CD4-positive, alpha-beta T cell treated with Interleukin-1 beta for 1 hour (primary cell): ENCODE measurements at places on chromosomes 2 and 18.

- no peak for DNase-seq
These were observed 137.9 kb upstream of the PARD3B start for GRCh38 chr2:204407204-204408014.

- no peak for DNase-seq
These were observed 8.7 kb downstream of the CYRIA start for GRCh38 chr2:16656784-16657391.

- no peak for DNase-seq
These were observed 1433.2 kb upstream of the TMEFF2 start for GRCh38 chr2:193627927-193628272.

DNA sequence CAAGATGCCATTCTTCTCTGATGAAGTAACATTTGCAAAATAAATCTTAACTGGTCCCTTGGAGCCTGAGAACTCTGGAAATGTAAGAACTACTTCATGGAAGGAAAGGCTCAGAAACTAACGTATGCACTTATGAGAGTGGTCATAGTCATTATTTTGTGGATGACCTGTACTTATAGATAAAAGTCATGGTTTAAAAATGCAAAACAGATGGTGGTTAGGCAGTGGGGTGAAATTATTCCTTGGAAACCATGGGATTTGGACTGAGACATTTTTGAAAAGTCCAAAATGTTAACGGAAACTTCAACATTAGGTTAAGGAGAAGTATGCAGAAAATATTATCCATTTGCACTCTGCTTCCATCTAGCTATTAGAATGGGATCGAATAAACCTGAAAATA lies 223.0 kb downstream of the ICOS start:
- DNase-seq = no peak

DNA sequence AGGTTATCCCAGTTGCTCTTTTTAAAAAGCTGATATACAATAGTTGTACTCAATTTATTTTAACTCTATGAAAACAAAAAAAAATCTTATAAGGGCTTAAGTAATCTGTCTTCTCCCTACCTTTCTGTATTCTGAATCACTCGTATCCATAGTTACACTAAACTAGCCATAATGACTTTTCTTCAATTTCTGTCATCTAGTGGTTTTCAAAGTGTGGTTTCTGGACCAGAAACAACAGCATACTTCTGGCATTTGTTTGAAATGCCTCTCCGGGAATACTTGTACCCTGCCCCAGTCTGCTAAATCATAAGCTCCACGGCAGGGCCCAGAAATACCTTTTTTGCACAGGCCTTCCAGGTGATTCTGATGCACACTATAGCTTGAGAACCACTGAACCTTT lies 253.6 kb downstream of the LRRTM4 start:
- DNase-seq = no peak

DNA sequence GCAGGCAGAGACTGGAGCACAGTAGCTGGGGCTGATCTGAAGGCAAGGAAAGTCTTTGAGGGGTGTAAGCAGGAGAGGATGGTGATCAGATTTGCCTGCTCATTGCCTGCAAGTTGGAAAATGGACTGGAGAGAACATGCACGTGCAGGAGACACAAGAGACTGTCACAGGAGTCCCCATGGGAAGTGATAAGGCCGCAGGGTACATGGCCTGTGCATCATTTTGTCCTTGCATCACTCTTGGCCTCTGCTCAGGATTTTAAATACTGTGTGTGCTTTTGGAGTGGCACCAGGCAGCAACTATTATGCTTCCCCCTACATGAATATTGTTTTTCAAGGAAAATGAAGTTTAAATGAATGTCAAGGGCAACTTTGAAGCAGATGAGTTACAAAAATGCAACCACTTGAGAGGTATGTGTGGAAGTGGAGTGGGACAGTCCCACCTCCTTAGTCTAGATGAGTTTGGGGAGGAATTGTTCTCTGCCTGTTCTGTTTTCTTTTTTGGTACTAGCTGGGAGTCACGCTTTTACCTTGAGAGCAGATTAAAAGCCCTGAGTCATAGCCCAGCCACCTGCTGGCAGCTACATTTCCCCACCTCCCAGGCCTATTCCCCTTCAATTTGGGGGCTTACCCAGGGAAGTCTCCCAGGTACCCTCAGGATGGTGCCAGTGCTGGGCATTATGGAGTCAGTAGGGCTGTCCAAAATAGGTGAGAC lies 19.3 kb downstream of the MAPK4 start:
- no peak for DNase-seq

DNA sequence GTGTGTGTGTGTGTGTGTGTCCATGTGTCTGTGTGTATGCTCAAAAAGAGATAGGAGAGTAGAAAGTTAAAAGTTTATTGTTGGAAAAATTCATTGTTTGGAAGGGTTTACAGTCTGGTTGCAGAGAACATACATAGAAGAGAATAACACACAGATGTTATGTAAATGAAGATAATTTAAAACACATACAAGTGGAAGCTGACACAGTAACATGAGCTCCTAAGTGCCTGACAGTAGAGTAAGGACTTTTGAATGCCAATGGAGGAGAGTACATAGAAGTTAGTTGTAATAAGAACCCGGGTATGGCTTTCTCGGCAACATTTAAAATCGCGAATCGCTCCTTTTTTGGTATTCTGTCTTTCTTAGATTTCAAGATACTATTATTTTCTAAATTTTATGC lies 137.0 kb upstream of the FANCL start:
- no peak for DNase-seq

DNA sequence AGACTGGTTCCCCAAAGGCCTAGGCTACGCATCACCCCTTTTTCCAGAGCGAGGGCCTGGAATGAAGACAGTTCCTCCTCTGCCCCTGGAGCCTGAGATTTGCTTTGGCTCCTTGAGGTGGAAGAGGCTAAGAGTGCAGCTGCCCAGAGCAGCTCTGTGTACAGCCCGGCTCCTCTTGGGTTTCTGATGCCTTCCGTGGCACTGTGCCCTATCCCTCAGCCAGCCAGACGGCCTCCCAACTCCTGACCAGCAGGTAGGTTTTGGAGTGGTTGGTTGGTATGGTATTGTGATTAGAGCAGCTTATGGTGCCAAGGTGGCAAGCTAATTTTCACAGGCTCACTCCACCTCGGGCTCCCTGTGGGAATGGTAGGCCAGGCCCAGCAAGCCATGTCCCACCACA lies 112.2 kb downstream of the TANC1 start:
- DNase-seq = no peak

GRCh38 chr2:143513081-143513480 lies 383.9 kb downstream of the ARHGAP15 start:
- no peak for DNase-seq

GRCh38 chr2:105757433-105757832 lies 12.7 kb downstream of the NCK2 start:
- peak; percentile 44 for DNase-seq

- DNase-seq = no peak
These were observed 343.4 kb upstream of the SPRED2 start for GRCh38 chr2:65775839-65776238.

- DNase-seq = no peak
These were observed 7.8 kb upstream of the SERPINB2 start for GRCh38 chr18:63879709-63880108.

GRCh38 chr2:33492399-33493134 lies 16.1 kb downstream of the RASGRP3 start:
- DNase-seq = no peak

- DNase-seq = no peak
These were observed 731.6 kb downstream of the SOCS6 start for GRCh38 chr18:71020342-71021029.

DNA sequence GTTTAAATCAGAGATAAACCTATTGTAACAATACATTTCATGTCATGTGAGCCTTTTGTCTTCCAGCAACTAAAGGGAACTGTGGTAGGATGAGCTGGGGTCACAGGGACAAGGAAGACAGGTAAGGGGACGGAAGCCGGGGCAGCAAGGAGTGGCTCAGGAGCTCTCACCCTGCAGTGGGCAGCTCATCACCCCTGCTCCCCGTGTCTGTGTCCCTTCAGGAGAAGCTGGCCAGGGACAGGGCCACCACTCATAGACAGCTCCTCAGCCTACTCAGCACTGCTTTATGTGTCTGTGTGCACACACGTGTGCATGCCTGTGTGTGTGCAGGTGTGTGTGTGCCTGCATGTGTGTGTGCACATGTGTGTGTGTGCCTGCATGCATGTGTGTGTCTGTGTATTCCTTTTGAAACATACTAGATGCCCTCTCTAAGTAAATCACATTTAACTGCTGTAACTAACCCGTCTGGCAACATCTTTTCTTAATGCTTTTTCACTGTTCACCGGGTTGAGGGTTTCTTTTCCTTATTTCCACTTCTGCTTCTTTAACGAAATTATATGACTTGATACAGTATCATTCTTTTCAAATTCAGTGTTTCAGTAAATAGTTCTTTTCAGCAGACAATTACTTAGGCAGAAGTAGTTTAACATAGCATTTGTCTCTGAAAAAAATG lies 44.2 kb downstream of the LRRFIP1 start:
- DNase-seq = no peak

GRCh38 chr2:131801210-131801744 lies 273.6 kb downstream of the CCDC74A start:
- DNase-seq = no peak

GRCh38 chr2:30920511-30920910 lies 113.3 kb upstream of the CAPN13 start:
- no peak for DNase-seq

GRCh38 chr2:1731447-1731962 lies 12.8 kb downstream of the PXDN start:
- no peak for DNase-seq

DNA sequence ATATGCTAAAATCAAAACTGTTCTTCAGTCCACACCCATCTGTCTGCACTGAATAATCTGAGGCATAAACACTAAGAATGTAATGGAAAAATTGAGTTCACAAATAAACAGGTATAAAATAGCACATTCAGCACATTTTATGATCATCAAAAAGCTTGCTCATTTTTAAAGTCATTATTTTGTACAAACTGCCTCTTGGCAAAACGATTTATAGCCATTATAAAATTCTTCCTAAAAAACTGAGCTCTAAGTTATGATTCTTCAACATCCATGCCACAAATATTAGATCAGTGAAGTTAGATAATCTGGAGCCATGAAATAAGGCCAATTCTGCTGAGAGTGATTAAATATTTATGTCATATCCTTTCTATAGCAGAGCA lies 233.5 kb downstream of the DYM start:
- no peak for DNase-seq

GRCh38 chr2:140639628-140640027 lies 1491.2 kb downstream of the LRP1B start:
- DNase-seq = no peak

DNA sequence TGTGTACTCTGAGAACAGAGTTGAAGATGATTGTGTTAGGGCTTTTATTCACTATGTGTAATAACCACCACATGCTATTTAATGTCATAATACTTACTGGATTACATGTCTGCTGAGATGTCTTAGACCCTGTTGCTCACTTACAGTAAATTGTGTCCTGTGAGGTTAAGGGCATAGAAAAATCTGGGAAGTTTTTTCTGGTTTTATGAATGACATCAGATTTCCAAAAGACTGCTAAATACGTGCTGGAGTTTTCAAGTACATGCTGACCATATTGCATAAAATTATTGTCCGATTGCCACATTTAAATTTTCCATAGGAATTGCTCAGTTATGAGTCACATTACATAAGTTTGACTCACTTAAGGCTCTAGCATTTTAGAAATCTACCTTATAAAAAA lies 96.7 kb upstream of the COL5A2 start:
- no peak for DNase-seq

- no peak for DNase-seq
These were observed 91.7 kb upstream of the MCFD2 start for GRCh38 chr2:47007223-47007825.

- DNase-seq = no peak
These were observed 46.8 kb upstream of the ANKRD62 start for GRCh38 chr18:12046751-12047335.

DNA sequence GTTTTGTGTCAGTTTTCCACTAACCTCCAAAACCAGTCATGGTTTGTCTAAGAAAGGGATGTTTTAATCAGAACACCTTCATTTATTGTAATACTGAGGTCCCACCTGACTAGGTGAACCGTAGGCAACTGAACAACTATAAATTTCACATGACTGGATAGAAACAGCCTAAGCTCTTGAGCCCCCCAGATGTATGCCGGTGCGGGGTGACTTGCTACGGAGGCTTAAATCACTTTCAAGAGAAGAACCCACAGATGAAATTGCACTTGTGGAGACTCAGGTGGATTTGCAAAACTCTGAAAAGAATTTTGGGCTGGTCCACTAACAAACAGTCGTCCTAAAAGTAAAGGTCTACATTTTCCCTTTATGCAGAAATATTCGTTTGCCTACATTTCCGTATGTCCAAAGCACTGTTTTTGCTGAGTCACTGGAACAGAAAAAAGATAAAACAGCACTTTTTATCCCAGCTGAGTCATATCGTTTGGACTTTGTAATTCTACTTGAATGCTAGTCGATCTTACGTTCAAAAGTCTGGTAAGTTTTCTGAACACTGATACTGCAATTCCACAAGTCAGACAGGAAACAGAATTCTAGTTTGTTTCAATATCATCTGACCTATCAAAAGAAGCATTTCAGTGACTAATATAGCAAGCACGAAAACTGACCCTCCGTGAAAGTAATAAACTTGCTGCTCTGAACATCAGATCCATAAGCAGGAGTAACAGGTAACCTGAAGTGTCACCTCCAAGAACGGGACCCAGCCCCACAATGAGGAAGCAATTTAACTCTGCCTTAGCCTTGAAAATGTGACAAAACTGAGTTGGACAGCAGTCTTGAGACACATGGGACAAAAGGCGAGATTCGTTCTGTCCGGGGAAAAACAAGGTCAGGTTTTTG lies 18.1 kb downstream of the ZNF516 start:
- no peak for DNase-seq

DNA sequence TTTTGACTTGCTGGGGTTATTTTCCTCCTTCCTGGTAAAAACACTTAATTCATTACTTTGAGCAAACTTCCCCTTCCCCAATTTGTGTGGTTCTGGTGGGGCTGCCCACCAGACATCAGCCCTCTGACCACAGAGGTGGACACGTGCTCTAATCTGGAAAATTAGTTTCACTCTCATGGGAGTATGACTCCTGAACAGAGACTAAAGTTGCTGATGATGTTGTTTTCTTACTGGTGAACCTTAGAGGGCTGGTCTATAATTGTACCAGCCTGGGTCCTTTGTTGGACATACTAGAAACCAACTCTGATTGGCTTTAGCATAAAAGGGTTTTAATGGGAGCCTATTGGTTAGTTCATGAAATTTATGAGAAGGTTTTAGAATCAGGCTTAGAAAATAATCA lies 54.1 kb upstream of the ACYP2 start:
- no peak for DNase-seq

DNA sequence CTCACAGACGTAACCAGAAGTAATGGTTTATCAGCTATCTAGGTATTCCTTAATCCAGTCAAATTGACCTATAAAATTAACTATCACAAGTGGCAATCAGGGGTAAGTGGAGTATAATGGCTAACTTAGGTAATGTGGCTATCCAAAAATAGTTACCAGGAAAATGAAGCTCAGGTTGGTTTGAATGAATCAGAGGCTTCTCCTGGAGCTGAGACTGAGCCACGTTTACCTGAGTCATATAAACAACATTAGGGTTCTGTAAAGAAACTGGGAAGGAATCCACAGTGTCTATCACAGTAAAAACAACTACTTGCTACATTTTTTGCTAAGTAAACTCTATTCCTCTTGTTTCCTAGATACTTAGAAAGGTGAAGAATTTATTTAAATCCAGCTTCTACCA lies 236.0 kb upstream of the SPHKAP start:
- no peak for DNase-seq
